ENCODE measurements at places on chromosomes 3 and 15.

DNA sequence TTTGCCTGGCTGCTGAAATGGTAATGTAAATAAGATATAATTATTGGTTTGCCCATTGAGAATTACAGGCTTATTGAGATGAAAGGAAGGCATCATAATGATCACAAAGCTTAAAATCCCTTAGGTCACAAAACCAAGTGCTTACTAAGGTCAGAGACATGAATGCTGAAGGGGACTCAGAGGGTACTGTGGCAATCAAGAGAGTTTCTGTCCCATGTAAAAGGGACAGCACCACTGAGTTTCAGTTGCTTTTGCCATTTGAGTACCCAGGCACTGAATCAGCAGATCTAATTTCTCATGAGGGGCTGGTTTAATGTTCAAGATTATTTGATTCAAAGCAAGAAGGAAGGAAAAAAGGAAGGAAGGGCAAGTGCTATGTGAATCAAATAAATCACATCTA, 127.0 kb downstream of the PLOD2 start:
- no peak for DNase-seq

DNA sequence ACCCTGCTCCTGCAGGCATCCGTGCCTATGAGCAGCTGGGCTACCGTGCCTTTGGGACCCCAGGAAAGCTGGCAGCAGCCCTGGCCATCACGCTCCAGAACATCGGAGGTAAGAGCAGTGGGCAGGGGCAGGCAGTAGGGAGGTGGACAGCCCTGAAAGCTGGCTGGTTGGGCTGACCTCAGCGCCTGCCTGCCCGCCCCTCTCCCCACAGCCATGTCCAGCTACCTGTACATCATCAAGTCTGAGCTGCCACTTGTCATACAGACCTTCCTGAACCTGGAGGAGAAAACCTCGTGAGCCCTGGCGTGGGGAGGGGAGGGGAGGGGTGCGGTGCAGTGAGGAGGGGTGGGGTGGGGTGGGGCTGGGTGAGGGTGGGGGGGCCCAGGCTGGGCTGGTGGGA, 10.5 kb downstream of the SLC38A3 start:
- DNase-seq = no peak

- no peak for DNase-seq
Measured at GRCh38 chr3:69844706-69845105, 105.4 kb downstream of the MITF start.

GRCh38 chr3:119098003-119098402, 48.0 kb upstream of the TEX55 start:
- no peak for DNase-seq

DNA sequence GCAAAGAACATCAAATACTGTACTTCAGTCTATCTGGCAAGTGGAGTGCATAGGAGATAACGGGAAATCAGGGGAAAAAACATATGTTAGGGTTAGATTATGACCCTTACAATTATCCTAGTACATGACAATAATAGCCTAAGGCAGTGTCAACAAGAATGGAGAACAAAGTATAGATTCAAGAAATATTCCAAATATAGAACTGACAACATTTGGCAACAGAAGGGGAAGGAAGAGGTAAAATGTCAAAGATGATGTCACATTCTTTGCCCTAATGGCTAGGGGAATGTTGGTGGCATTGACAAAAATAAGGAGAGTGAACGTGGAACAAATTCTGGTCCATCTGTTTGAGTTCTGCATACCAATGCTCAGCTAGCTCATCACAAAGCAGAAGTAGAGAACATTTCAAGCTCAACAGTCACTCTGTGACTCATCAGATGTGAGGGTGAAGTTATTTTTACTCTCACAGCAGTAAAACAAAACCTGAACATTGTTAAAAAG, 15.5 kb upstream of the ATP8B4 start:
- DNase-seq = no peak
